ENCODE measurements at places on chromosomes 4 and X.

DNA sequence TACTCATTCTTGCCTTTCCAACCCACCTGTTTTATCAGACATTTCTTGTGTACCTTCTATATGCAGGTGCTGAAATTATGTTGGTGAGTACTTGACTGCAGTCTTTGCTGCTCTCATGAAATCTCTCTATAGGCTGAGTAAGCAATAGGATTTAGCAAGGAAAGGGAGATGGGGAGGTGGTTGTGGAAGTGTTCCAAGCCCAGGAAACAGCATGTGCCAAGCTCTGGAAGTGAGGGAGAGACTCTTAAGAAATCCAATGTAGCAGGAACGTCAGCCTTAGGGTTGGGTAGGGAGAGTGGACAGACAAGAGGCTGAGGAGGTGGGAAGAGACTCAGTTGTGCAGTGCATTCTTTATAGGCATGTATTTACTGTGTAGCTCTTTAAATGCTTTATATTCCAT, 5.6 kb downstream of the SEPTIN11 start:
- DNase-seq = no peak

- no peak for DNase-seq
Measured at GRCh38 chrX:130118441-130119311, 8.4 kb upstream of the ELF4 start.

GRCh38 chr4:2792396-2792710, 532 bp upstream of the SH3BP2 start:
- DNase-seq = no peak

- DNase-seq = no peak
Measured at GRCh38 chr4:64430933-64431332, 21.7 kb upstream of the TECRL start.

- DNase-seq = peak; percentile 19
Measured at GRCh38 chr4:997375-998071, 4.3 kb upstream of the SLC26A1 start.

- DNase-seq = no peak
Measured at GRCh38 chr4:25786497-25787065, 76.2 kb downstream of the SEL1L3 start.

GRCh38 chr4:92235731-92236130, 68.0 kb upstream of the GRID2 start:
- DNase-seq = no peak

DNA sequence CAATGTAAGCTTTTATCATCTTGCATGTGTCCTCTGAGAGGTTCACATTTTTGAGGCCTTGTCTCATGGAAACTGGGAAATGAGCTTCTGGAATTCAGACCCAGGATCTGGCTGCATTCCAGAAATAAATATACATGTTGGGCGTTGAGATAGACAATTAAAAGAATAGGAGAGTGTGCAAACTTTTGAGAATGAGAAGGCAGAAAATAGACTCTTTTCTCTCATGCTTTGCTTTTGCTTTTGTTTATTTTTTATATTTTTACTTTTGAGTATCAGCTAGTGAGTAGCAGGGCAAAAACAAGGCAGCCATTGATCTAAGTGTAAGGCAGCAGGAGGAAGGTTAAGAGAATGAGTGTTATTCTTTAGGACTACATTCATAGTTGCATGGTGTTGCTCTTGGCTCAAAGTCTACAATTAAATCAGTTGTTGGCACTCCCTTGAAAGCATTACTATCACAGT, 12.4 kb downstream of the SHROOM3 start:
- no peak for DNase-seq

- peak; percentile 74 for DNase-seq
Measured at GRCh38 chrX:154411981-154412340, 622 bp downstream of the TAFAZZIN start.

- no peak for DNase-seq
Measured at GRCh38 chr4:147349193-147349592, 131.7 kb upstream of the EDNRA start.

GRCh38 chrX:47523713-47524166, 37.3 kb upstream of the ARAF start:
- DNase-seq = peak; percentile 4

DNA sequence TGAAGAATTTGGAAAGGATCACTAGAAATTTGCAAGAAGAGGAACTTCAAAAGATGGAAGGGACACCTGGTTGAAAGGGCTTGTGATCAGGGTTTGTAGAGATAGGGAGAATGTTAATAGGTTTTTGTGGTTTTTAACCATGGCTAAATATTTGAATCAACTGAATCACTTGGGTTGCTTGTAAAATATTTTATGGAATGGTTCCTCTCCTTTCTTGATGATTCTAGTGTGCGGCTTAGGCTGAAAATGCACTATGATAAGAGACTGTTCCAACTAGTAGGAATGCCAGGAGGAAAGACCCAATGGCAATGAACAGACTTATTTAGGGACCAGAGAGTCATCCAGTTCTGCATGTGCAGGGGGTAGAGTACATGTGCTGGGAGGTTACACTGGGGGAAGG, 408.2 kb downstream of the ARHGAP24 start:
- no peak for DNase-seq

GRCh38 chrX:18647621-18648020, 24.3 kb downstream of the RS1 start:
- no peak for DNase-seq

DNA sequence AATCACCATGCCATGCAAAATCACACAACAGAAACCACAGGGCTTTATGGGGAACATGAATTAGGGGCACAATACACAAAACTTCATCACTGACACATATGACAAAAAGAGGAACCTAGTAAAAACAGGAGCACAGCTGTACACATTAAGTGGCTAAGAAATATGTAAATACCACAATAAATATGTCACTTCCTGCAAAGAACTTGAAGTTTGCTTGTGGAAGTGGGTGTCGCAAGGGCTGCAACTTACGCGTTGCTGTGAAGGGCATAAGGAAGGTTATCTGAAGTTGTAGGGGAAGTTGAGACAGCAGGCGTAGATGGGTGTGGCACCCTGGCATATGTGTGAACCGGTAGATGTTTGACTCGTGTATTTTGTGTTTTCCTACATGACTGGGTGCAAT, 42.4 kb downstream of the CLCN4 start:
- DNase-seq = no peak

DNA sequence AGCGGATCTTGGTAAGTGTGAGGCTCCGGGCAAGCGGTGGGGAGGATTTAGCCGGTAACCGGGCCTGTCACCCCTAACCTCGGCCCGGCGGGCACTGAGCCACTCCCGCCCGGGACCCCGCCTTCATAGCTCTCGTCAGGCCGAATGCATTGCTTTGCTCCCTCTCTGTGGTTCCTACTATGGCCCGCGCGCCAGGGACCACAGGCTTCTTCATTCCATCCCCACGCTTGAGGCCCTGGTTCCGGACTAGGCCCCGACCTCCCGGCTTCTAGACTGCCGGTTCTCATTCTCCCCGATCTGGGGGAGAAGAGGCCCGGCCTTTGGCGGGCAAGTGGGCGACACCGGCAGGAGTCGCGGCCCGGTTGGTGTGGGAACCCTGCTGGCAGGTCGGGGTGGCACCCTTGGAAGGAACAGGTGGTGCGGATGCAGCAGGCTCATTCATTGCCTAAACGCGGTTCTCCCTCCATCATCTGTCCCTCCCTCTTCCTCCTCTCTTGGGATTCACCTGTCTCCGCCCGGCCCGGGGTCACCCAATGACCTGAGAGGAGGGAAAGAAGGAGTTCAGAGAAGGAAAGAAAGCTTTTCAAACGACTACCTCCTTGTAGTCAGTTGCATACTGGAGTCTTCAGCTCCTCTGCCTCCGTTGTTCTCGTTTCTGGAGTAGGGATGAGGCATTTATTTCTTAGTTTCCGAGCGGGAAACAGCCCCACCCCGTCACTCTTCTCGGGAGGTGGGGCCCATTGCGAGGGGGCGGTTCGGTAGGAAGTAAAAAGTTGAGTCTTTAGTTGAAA, at the start of gene NDUFC1:
Gene NDUFC1, minus strand, starts transcription at position 657 of the 791 bp plus-strand sequence. CDS start 6,679 bp downstream, outside the sequence.
- DNase-seq = peak; percentile 63

- DNase-seq = no peak
Measured at GRCh38 chr4:6542951-6543350, 32.0 kb upstream of the MAN2B2 start.

- no peak for DNase-seq
Measured at GRCh38 chrX:10239611-10240064, 82.9 kb downstream of the CLCN4 start.

GRCh38 chr4:98508829-98509598, 149.4 kb downstream of the TSPAN5 start:
- no peak for DNase-seq

DNA sequence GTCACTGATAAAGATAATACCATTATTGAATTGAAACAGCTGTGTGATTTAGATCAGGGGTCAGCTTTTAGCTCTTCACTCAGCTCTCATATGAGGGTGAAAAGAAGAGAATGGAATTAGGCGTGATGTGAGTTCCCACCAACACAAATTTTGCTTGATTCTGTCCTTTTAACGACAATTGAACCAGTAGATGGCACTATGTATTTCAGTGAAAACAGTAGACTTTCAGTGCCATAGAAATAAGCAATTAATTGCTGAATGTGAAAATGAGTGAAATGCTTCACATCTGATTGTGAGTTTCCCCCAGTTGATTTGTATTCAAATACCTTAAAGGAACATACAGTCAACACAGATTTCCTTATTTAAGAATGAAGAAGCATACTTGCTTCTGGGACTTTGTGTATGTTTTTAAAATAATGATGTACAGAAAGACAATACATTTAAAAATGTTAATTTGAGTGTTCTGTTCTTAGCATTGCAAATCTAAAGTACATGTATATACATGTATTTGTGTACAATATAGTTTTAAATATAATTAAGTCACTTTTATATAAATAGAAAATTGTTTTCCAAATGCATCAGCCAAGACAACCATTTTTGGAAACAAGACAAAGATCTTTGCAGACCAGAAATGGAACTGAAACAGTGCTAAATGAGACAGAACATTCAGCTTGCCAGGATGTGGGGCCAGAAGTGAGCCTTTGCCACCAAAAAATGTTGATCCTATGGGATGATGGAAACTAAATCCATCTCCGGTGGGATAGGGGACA, 178.8 kb downstream of the SNCA start:
- no peak for DNase-seq

GRCh38 chrX:115177932-115178331, 11.3 kb upstream of the RBMXL3 start:
- no peak for DNase-seq

DNA sequence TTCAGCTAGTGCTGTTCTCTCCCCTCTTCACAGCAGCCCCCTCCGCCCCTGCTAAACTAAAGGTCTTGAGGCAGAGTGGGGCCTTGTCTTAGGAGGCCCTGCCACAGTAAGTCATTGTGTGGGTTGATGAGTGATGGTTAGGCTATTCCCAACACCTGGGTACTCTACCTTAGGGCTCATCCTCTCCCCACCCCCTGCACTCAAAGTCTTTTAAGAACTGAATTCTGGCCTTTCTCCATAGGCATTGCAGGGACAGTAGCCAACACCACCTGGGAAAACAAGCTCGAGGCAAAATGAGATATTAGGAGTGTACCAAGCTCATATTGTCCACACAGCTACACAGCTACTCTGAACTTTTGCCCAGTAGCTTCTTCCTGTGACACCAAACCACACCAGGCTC, 42.5 kb downstream of the RAB40AL start:
- no peak for DNase-seq

DNA sequence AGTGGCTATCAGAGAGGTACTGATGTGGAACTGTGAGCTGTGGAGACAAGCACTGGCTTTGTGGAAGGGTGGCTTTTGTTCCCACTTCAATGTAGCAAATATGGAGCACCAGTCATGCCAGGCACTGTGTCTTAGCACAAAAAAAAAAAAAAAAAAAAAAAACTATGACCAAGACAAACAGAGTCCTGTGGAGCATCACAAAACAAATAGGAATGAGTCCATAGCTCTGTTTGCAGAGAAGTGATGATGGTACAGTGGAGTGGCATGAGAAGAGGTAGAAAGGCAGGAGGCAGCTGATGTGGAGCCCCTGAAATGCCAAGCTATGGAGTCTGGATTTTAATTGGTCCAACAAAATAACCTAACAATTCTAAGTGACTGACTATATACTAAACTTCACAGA, 116.9 kb downstream of the RAB28 start:
- DNase-seq = no peak
